Fibroblast of villous mesenchyme (primary cell): ENCODE measurements at places on chromosomes 4 and X.

- DNase-seq: no peak
Observed at GRCh38 chr4:103721251-103721650, 1.5 kb upstream of the TACR3 start.

DNA sequence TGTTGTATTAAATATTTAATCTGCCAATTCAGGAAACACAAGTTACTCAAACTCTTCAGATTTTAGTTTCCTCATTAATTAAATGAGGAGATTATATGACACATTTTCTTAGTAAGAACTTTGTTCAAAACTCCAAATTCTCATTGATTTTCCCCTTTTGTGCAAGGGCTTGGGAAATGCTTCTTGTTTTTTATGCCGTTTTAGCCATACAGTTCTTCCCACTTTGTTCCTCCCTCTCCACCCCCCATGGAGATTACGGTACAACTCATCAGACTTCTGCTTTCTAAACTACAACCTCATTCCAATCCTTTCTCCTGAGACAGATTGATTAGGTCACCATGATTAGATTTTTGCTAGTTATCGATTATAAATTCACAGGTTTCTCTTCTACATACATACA lies 10.9 kb upstream of the BBS7 start:
- no peak for DNase-seq

DNA sequence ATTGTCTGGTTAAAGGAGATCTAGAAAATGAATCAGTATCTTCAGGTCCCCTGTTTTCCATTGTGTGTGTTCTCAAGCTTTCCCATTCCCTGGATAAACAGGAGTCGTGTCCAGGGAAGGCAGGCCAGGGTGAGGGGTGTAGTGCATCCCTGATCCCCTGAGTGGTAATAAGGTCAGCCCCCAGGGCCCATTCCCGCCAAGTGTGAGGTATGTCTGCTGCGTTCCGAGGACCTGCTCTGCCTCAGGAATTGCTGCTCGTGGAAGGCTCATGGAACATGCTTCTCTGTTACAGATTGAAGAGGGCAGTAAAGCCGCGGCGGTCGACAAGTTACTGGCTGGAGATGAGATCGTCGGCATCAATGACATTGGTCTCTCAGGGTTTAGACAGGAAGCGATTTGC lies 87.1 kb downstream of the SHROOM2 start:
- no peak for DNase-seq

DNA sequence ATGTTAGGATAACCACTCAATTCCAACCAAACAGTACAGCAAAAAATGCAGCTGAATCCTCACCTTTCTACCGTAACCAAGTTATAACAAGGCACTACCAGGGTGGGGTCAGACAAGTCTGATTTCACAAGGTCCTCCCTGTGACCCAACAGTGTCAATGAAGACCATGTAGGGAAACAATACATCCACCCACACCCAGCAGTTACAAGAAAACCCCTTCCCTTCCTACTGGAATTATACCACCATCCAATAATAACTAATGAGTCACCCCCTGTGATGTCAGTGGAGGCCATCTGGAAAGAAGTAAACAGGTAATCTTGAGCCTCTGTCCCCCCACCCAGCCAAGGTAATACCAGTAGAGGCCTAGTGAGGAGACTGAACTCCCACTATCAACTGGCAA lies 117.6 kb downstream of the FGF16 start:
- DNase-seq: peak; percentile 18

GRCh38 chrX:111095974-111096895 lies at the start of gene PAK3:
TSS of gene PAK3 (plus strand) at chrX:111096191. CDS start at chrX:111123104, 26,913 bp downstream.
- DNase-seq: peak; percentile 53

DNA sequence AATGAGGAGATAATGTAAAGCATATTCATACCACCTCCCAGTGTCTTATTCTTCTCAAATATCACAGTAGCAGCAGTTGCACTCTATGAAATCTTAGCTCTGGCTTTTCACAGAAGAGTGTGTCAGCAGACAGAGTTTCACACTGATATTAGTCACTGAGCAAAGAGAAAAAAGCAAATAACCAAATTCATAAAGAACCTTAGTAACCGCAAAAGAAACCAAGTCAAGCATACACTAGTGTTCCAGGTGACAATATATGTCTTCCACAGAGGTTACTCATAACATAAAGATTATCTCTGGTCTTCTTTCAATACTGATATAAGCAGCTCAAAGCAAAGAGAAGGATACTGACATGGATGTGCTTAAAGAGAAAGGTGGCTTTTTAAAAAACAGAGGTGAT lies 181.7 kb upstream of the EDNRA start:
- DNase-seq: no peak

GRCh38 chrX:107676559-107677378 lies 48.5 kb downstream of the PRPS1 start:
- peak; percentile 98 for DNase-seq

DNA sequence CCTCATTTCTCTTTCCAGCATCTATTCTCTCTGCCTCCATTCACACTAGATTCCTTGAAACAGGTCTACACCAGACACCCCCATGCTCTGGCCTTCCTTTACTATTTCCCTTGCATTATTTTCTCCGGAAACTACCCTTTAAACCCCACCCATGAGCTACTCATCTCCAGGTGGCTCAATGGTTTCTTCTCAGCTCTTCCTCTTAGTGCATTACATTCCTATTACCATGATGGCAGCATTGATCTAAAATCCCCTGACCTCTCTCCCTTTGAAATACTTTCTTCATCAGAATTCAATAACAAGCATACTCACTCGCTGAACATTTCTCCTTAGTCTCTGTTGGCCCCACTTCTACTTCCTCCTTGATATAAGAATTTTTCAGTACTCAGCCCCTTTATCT lies 94.6 kb downstream of the SYNPO2 start:
- DNase-seq: no peak

GRCh38 chrX:15483891-15484290 lies 9.2 kb downstream of the PIR start:
- DNase-seq: no peak

DNA sequence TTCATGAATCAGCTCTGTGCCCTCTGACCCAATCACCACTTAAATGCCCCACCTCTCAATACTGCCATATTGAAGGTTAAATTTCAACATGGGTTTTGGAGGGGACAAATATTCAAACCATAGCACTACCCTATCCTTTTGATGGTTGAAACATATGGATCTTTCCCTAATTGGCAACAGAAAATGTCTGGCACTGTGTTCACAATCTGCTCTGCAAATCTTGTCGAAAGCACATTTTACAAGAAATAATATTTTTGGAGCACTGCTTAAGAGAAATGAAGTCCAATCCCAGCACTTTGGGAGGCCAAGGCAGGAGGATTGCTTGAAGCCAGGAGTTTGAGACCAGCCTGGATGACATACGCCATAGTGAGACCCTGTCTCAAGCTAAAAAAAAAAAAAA lies 130.6 kb upstream of the FAM9C start:
- DNase-seq: no peak

GRCh38 chr4:20288047-20288650 lies 36.4 kb downstream of the SLIT2 start:
- no peak for DNase-seq

DNA sequence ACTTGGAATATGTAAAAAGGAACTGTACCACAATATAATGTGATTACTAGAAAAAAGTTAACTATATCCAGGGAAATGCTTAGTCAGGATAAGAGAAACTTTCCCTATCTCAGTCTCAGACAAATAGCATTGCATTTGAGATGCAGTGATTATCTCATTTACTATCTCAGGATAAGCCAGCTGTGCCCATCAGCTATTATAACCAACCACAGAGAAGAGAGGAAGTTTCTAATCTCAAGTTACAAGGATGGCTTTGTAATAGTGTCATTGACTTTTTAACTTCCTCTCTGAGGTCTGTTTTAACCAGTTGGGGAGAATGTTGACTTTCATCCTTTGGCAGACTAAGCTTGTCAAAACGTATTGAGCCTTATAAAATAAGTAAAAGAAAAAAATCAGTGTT lies 56.5 kb downstream of the SNX25 start:
- DNase-seq: peak; percentile 71

GRCh38 chr4:85807247-85807950 lies 332.4 kb downstream of the ARHGAP24 start:
- DNase-seq: peak; percentile 62

DNA sequence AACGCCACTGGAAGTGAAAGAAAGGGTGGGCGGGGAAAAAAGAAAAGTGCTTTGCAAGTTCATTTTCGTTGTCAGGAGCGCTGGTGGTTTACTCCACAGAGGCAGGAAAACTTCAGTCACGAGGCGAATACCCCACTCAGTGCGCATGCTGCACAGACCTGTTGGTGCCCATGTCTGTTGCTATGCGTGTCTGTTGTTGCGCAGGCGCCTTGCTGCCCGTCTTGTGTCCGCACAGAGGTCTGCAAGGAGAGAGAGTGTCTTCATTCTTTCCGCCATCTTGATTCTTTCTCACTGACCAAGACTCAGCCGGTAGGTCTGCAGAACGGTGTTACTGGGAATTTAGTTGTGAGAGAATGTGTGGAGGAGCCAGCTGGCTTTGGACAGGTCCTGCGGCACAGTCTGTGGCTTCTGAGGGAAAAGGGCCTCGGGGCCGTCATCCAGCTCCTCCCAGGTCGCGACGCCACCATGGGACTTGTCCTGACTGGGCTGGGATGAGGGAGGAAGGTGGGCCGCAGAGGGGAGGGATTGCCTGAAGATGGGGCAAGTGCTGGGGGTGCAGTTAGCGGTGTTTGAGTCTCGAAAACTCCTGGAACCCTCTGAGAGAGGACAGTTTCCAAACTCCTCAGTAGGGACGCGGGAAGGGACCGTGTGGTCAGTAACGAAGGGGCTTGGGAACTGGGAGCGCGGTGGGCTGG lies at the start of gene PAGE2:
PAGE2 (plus strand) TSS at position 224 of the 695 bp plus-strand sequence. CDS start 1,003 bp downstream, outside the sequence.
- DNase-seq: no peak

- DNase-seq: no peak
Observed at GRCh38 chrX:38891641-38892413, 90.6 kb downstream of the MID1IP1 start.

GRCh38 chrX:132668178-132668577 lies 179.3 kb upstream of the MBNL3 start:
- DNase-seq: no peak

DNA sequence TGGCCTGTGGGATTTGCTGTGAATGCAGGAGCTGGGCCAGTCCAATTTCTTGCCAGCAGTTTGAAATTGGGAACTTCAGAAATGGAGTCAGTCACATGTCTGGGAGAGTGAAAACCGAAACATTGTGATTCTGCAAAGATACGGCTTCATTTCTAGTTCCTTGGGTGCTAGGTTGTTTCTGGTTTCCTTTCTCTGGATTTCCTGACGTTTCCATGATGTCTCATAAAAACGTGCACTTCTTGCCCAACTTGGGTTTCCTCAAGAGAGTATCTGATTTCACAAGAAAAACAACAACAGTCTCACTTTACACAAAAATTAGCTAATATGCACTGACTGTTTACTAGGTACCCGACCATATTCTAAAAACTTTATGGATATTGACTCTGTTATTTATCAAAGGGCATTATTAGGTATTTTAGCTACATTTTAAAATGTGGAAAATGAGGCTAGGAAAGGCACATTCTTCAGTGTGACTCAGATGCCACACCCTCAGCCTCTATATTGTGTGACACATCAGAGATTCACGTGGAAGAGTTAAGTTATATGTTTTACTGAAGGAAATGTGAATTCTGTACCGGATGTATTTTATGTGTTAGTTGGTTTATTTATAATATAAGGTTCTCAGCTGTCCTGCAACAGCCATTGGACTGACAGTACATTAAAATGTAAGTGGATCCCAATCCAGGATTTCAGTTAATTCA lies 225.0 kb upstream of the PUDP start:
- peak; percentile 82 for DNase-seq

DNA sequence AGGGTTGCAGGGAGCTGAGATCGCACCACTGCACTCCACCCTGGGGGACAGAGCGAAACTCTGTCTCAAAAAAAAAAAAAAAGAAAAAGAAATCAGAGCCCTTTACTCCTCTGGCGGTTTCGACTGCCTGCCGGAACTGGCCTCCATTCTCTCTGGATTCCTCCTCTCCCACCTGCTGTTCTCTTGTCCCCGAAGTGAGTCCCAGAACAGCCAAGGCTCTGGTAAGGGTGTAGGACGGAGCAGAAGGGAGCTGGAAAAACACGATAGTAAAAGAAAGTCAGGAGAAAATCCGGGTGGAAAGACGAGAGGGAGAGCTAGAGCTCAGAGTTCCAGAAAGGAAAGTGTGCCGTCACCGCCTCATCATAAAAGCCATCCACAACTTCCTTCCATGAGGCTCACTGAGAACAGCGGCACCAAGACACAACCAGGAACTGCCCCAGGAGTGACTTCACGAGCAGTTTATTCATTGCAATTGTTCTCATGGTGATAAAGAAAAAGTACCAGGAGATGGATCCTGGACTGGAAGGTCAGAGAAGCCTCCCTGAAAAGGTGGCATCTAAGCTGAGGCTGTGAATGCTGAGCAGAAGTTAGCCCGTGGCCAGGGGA lies 12.3 kb downstream of the TLR3 start:
- DNase-seq: no peak
